ENCODE measurements at places on chromosomes 7 and 10. TPM values are rescaled to one million over a fixed set of nuclear protein-coding genes. Genes with fewer than 3 reads are reported as not detected.

DNA sequence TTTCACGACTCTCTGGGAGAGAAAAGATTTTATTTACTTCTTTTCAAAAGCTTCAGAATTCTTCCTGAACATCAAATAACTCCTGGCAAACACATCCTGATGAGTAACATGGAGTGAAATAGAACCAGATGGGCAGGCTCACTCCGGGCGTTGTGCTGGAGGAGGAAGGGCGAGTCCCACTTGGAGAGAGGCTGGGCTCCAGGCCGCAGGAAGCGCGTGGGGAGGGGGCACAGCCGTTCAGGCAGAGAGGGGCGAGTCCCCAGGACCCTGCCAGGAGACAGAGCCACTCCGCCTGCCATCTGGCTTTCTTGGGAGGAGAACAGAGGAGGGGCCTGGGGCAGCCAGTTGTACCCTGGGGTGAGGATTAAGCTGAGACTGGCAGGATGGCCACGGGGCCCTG lies 265.9 kb upstream of the ZMIZ1 start:
- no peak for DNase-seq

DNA sequence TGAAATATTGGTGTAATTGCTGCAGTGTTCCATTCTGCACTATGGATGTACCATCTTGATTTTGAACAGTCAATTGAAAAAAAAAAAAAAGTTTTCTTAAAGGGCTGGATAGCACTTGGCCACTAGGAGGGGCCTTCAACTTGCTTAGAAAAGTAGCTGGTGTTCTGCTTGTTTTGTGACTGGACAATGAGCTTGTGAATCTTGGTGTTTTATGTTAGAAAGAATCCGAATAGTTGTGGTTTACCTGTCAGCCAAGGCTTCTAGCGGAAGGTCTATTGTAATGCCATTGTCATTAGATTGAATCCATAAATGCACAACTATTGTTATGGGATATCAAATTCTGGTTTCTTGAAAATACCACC lies 77.1 kb downstream of the BMPER start:
- DNase-seq, result no peak

DNA sequence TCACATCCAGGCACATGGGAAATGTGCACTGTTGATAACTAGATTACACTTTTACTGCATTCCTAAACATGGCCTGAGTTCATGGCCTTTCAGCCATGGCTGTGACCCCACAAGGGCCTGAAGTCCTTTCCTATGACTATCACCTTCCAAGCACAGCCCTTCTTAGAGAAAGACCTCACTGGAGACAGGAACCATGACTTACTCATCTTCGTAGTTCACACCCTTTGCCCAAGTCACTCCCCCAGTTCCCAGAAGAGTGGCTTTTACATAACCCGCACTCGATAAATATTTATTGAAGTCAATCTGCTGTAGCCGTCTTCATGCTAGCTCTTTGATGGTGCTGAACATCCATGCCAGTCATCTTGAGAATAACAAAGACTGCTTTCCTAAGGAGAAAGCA lies 632.5 kb upstream of the NRP1 start:
- no peak for DNase-seq

Gene NANOS1
- total RNA-seq, result 1.2 TPM

DNA sequence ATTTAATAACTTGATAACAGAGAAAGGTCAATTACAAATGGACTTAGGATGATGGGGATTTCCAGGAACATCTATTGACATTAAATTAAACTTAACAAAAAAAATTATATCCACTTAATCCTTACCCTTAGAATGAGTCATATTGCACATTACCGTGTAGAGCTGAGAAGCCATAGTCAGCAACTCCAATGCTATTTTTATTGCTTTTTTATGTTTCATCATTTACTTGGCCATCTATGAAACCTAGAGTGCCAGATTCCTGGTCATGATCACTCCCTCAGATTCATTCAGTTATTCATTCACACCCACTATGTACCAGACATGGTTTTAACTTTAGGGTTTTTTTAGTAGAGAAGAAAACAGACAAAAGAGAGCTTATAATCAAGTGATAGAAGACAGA lies 1180.4 kb downstream of the CNTNAP2 start:
- DNase-seq, result no peak

Gene RET
- 0.28 TPM for total RNA-seq

GRCh38 chr10:52004342-52004949 lies 305.1 kb upstream of the CSTF2T start:
- DNase-seq, result peak; percentile 9

GRCh38 chr7:122618585-122619189 lies 80.2 kb downstream of the RNF133 start:
- no peak for DNase-seq

GRCh38 chr10:46524472-46525176 lies 31.8 kb downstream of the GPRIN2 start:
- no peak for DNase-seq

DNA sequence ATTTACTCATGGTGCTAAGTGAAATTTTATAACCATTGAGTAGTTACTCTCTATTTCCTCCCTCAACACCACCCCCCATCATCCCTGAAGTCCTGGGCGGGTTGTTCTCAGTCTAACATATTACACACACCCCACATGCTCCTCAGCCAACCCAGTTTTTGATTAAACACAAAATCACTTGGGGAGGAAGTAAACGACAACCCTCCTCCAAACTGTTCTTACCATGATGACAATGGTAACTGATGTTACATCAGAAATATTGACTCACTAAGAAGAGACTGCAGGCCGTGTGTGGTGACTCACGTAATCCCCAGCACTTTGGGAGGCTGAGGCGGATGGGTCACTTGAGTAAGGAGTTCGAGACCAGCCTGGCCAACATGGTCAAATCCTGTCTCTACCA lies 44.2 kb downstream of the RAB11FIP2 start:
- DNase-seq, result no peak

- DNase-seq, result peak; percentile 35
Measured at GRCh38 chr7:142319970-142320369, 62.1 kb upstream of the PRSS58 start.

Gene CD36
- total RNA-seq, result 3.8 TPM

DNA sequence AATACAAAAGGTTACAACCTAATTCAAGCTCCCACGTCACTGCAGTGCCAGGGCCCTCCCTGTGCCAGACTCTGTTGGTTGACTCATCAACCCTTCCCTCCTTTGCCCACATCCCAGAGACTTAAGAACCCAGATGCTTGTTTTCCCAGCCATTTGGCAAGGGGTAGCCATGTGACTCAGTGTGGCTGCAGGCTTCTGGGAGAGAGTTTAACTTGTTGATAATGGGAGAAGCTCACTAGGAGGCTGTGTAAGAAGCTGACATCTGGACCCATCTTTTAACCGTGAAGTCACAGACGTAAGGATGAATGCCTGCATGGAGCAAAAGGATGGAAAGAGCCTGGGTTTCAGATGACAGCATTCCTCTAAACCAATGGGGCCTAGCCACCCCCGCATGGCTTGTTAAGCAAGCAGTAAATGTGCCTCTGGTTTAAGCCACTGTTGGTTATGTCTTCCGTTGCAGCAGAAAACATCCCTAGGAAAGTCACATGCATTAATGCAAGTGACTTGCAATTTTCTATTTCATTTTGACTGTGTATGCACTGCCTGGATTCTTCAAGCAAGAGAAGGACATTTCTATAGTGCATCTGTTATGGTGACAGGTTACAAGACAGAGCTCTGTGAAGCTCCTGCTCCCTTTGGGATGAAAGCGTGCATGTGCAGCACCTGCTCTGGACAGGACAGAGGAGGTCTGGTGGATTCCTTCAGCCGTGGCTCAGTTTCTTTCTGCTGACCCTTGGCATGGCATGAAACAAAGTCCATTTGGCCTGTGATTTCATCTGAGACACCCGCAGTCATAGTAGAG lies 57.5 kb upstream of the CREB5 start:
- no peak for DNase-seq

Gene PKD2L1
- total RNA-seq, result 0.44 TPM

Gene PAX2
- total RNA-seq, result 17.4 TPM

DNA sequence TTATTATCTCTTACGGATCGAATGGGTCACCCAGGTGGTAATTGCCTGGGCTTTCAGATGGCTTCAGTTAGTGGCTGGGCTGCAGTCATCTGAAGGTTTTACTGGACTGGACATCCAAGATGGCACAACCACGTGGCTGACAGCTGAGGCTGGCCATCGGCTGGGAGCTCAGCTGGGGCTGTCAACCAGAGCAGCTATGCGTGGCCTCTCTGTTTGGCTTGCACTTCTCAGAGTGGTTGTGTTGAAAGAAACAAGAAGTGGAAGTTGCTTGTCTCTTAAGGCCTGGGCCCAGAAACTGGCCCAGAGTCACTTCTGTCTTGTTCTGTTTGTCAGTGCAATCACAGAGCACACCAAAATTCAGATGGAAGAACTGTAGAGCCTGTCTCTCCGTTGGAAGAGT lies 5.7 kb upstream of the GDI2 start:
- no peak for DNase-seq

Gene SPDYE9
- total RNA-seq, result 0.13 TPM

DNA sequence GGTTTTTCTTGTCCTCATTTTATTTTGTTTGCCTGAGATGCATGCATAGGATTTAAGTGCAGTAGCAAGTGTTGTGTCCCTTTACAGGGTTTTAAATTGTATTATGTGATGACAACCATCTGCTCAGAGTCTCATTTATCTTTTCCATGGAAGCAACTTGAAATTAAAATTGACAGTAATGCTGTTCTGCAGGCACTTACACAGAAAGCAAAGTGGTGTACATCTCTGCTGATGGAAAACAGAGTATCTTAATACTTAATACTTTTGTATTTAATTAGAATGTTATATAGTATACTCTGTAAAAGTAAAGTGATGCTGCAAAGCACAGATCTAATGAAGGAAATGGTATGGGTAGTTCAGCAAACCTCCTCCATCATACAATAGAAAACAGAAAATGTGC lies 482.9 kb downstream of the POM121L12 start:
- no peak for DNase-seq

Gene GPR37
- 7.1 TPM for total RNA-seq

Gene FLNC
- 7.7 TPM for total RNA-seq

- DNase-seq, result no peak
Measured at GRCh38 chr7:147079921-147080420, 963.4 kb downstream of the CNTNAP2 start.

Gene FAM25G
- total RNA-seq, result not detected

- DNase-seq, result no peak
Measured at GRCh38 chr7:128447941-128448564, 7.6 kb upstream of the HILPDA start.

- no peak for DNase-seq
Measured at GRCh38 chr10:59648711-59649201, 60.9 kb downstream of the SLC16A9 start.

- no peak for DNase-seq
Measured at GRCh38 chr7:45597286-45597984, 23.3 kb downstream of the ADCY1 start.

- DNase-seq, result no peak
Measured at GRCh38 chr7:7321681-7322080, 139.3 kb downstream of the C1GALT1 start.

Gene FXYD4
- not detected for total RNA-seq

DNA sequence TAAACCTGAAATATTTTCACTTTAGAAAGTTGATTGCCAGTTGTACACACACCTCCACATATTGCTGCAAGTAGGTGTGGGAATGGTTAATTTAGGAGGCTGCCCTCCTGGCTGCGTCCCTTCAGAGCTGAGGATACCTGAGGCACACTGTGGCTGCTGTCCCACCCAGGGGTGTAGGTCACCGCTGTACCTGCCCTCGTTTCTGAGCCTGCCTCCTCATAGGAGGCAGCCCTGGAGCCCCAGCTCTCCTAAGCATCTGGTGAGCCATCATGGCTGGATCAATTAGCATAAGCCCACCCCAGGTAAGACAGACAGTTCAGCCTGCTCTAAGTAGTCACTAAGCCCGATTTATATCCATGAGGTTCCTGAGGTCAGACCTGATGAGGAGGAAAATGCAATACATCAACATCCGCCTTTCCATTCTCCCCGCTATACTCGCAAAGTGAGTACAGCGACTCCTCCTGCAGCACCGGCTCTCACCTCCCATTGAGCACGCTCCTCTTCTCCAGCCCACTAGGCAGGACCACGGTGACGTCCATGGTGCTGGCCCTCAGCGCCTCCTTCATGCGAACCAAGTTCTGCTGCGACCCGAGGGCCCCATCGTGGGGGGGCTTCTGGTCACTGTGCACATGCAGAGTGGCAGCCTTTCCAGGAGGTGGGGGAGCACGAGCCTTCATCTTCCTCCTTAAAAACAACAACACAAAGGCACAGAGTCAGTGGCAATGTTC lies 97.2 kb downstream of the COBL start:
- DNase-seq, result no peak

Gene TMEM213
- not detected for total RNA-seq

- no peak for DNase-seq
Measured at GRCh38 chr10:85614566-85614965, 752.0 kb downstream of the GRID1 start.

Gene CNTNAP2
- total RNA-seq, result 5.4 TPM

GRCh38 chr7:148084138-148084537 lies 506.4 kb upstream of the C7orf33 start:
- DNase-seq, result peak; percentile 49

Measured in endothelial cell (in vitro differentiated cells).